ENCODE measurements at places on chromosomes 11 and 22.

GRCh38 chr11:25727944-25728343, 604.0 kb upstream of the ANO3 start:
- DNase-seq = no peak

DNA sequence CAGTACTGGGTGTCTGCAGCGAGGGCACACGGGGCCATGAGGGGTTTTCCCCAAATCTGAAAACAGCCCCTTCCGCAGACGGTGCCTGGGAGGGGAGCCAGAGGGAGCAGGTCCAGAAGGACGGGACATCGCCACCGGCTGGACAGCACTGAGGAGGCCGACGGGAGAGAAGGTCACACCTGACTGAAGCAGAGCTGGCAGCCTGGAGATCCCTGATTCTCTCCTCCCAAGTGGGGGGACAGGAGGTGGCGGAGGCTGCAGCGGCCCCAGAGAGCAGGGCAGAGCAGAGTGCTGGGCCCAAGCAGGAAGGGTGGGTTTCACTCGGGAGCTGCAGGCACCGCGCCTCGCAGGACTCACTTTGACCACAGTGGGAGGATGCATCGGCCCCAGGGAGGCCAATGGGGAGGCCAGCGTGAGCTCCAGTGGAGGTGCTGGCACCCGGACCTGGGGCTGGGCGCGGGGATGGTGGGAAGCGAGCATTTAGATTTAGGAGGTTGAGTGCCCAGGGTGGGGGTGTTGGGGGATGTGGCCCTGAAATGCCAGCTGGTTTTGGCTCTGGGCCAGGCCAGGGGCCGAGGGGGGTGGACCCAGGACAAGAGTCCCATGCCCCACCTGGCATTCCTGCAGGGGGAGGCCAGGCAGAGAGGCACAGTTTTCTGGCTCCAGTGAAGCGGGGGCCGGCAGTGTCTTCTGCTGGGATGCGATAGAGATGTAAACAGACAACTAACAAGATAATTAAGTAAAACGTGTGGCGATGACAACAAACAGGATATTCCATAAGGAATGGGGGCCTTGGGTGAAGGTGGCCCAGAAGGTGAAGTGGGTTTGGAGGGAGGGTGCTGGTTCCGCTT, 92.3 kb upstream of the FGF3 start:
- no peak for DNase-seq

DNA sequence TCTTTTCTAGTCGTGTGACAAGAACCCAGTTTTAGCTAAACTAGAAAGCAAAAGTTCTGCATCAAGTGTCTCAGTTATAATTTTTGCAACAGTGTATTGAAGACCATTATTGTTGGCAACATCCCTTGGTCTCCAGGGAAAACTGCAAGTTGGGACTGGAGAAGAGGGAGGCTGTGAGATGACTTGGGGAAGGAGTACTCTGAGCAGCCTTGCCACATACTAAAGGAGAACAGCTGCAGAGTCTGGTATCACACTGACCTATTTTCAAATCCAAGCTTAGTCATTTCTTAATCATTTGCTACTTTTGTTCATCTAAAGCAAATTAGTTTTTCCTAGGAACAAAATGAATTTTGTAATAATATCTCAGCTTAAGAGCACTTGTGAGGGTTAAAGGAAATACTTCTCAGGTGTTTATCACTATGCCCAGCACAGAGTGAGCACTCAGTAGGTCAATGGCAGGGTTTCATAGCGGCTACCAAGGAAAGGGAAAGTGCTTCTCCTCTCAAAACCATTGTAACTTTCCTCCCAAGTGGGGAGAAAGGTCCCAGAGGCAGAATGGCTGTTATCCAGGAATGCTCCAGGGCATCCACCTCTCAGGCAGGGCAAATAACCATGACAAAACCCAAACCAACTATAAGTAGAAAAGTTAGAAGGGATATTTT, 247.1 kb downstream of the C11orf87 start:
- DNase-seq = no peak

DNA sequence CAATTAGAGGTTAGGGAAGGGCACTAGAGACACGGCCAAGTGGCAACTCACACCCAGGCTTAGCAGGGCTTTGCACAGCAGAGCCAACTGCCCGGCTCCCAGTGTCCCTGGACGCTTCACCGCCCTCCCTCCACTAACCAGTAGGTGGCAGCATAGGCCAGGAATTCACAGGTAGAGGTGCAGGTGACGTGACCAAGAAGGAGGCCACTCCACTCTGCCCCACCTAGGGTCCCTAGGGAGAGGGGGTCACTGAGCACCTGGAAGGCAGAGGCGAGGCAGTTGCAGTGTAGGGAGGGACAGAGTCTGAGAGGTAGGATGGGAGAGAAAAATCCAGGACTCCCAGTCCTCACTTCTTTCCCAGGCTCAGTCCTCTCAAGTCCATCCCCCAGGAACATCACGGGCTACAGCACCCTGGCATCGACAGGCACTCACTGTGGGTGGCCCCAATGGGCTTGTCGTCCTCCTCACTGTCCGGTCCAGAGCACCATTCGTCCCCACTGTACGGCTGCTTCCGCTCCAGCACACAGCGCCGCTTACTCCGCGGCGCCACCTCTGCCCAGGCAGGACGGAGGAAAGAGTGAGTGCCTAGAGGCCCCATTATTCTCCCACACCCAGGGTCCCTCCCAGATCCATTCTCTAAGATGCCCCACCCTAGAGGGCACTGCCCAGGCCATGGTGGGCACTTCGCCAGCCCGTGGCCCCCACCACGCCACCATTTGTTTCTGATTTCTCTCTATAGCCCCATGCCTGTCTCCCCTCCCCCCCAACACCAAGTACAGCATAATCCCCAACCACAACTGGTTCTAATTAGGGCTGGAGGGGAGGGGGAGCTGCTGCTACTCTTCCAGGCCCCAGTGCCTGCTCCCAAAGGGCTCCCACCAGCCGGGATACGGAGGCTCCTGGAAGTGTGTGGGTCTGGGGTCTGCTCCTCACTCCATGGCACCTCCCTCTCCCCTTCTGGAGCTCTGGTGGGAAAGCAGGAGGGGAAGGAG, 18.4 kb downstream of the BCL9L start:
- DNase-seq = peak; percentile 81

- no peak for DNase-seq
These were observed 51.0 kb upstream of the SC5D start for GRCh38 chr11:121241343-121242211.
